ENCODE measurements at places on chromosomes 4 and X. TPM values are rescaled to one million over a fixed set of nuclear protein-coding genes. Genes with fewer than 3 reads are reported as not detected.

- no peak for DNase-seq
- no peak overlapping the region for H3K4me3 ChIP-seq
- H3K36me3 ChIP-seq: no peaks in the 10 kb centered on the region
- no peaks in the 10 kb centered on the region for H3K4me1 ChIP-seq
- H3K27ac ChIP-seq: no peak overlapping the region
These were observed 221.6 kb upstream of the FTHL17 start for GRCh38 chrX:31293409-31293808.

- DNase-seq: no peak
- no peaks in the 10 kb centered on the region for H3K27me3 ChIP-seq
- H3K4me1 ChIP-seq: no peaks in the 10 kb centered on the region
- no peak overlapping the region for H3K27ac ChIP-seq
- H3K36me3 ChIP-seq: no peaks in the 10 kb centered on the region
These were observed 70.2 kb upstream of the TLR3 start for GRCh38 chr4:185998791-185999190.

DNA sequence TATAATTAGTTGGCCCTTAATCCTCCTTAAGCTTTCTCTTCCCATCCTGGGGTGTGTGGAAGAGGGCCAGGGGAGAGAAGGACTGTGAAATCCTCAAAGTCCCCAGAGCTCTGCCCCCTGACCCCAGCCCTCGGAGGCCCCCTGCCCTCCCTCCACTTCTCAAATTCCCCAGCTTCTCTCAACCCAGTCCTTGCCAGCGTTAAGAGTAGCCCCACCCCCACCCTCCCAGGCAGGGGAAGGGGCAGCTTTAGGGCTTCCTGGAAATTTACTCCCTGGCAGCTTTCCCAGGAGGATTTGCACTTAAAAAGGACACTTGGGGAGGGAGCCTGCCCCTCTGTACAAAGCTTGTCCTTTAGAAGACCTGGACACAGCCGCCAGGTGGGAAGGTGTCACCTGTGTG is 11.8 kb upstream of the CD40LG start:
- H3K27ac ChIP-seq: no peak overlapping the region
- no peak for DNase-seq
- H3K27me3 ChIP-seq: no peaks in the 10 kb centered on the region
- no peaks in the 10 kb centered on the region for H3K4me1 ChIP-seq
- H3K36me3 ChIP-seq: no peaks in the 10 kb centered on the region

- no peak overlapping the region for H3K27ac ChIP-seq
- H3K27me3 ChIP-seq: no peaks in the 10 kb centered on the region
- no peaks in the 10 kb centered on the region for H3K4me1 ChIP-seq
- no peaks in the 10 kb centered on the region for H3K36me3 ChIP-seq
These were observed 779.5 kb downstream of the TRIML1 start for GRCh38 chr4:188918787-188919186.

- no peak overlapping the region for H3K4me3 ChIP-seq
- no peak for DNase-seq
- no peaks in the 10 kb centered on the region for H3K36me3 ChIP-seq
- H3K4me1 ChIP-seq: no peaks in the 10 kb centered on the region
- H3K27me3 ChIP-seq: peaks cover 8% of the 10 kb centered on the region
- H3K27ac ChIP-seq: no peak overlapping the region
These were observed 32.7 kb downstream of the F9 start for GRCh38 chrX:139563251-139563650.

DNA sequence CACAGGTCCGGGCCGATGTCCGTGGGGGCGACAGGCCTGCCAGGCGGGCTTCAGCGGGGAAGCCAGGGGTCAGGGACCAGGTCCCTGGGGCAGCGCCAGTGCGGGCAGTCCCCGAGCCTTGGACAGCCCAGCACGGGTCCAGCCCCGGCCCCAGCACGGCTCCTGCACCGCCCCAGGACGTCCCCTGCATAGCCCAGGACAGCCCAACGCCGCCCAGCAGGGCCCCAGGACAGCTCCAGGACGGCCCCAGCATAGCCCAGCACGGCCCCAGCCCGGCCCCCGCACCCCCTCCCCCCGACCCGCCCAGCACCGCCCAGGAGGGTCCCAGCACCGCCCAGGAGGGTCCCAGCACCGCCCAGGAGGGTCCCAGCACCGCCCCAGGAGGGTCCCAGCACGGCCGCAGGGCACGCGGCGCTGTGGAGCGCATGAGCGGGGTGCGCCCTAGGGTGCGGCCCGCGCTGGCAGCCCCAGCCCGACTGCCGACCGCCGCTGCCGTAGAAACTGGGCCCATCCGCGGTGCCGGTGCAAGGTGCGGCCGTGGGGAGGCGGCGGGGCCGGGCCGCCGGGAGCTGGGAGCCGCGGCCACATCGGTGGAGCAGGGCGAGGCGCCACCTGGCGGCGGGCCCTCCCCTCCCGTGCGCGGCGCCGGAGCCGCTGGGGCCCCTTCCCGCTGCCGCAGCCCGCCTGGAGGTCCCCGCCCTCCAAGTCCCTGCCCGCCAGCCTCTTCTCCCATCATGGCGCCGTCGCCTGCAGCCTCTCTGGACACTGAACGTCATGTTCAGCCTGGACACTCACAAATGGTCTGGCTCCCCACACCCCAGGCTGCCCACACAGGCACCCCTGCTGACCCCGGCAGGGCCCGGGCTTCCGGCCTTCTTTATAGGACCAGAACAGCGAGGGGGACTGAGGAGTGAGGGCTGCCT is 106.8 kb upstream of the NKX1-1 start:
- H3K4me1 ChIP-seq: no peaks in the 10 kb centered on the region
- no peak overlapping the region for H3K4me3 ChIP-seq

- H3K36me3 ChIP-seq: no peaks in the 10 kb centered on the region
- DNase-seq: no peak
- no peak overlapping the region for H3K4me3 ChIP-seq
- H3K27ac ChIP-seq: no peak overlapping the region
These were observed 461.8 kb upstream of the PRKX start for GRCh38 chrX:4175221-4175620.

- no peak overlapping the region for H3K4me3 ChIP-seq
- no peaks in the 10 kb centered on the region for H3K27me3 ChIP-seq
- H3K27ac ChIP-seq: no peak overlapping the region
- H3K36me3 ChIP-seq: no peaks in the 10 kb centered on the region
- no peaks in the 10 kb centered on the region for H3K4me1 ChIP-seq
These were observed 67.9 kb downstream of the NHS start for GRCh38 chrX:17442898-17443297.

The ART3 gene
- total RNA-seq: 28.0 TPM

The STIM2 gene
- 26.2 TPM for total RNA-seq

The FOXO4 gene
- total RNA-seq: 29.3 TPM
